Fibroblast of lung (primary cell): ENCODE measurements at places on chromosomes 4 and X. TPM values are rescaled to one million over a fixed set of nuclear protein-coding genes. Genes with fewer than 3 reads are reported as not detected.

DNA sequence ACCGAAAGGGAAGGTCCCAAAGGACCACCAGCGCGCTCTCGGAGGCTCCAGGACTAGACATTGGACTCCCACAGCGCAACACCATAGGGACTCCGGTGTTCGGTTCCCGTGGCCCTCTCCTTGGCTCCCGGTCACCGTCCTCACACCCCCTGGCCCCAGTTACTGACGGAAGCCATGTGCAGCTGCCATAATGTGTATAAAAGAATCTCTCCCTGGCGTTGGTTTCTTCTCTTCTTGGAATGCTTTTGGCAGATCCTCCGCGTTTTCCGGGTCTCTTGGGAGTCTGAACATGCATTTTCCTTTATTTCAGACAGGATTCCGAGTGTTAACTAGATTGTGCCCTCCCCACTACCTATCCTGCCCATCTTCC is 69.8 kb downstream of the FBXO8 start:
- DNase-seq, result no peak
- no peaks in the 10 kb centered on the region for H3K4me1 ChIP-seq
- no peak overlapping the region for H3K4me3 ChIP-seq
- H3K36me3 ChIP-seq, result no peaks in the 10 kb centered on the region
- peaks cover 48% of the 10 kb centered on the region for H3K27me3 ChIP-seq
- no peak overlapping the region for H3K27ac ChIP-seq

GRCh38 chrX:136170139-136170800 is 22.9 kb downstream of the FHL1 start:
- no peaks in the 10 kb centered on the region for H3K27me3 ChIP-seq
- peak overlapping the region; percentile 87 for H3K27ac ChIP-seq
- H3K36me3 ChIP-seq, result no peaks in the 10 kb centered on the region
- peaks cover 31% of the 10 kb centered on the region for H3K4me1 ChIP-seq

DNA sequence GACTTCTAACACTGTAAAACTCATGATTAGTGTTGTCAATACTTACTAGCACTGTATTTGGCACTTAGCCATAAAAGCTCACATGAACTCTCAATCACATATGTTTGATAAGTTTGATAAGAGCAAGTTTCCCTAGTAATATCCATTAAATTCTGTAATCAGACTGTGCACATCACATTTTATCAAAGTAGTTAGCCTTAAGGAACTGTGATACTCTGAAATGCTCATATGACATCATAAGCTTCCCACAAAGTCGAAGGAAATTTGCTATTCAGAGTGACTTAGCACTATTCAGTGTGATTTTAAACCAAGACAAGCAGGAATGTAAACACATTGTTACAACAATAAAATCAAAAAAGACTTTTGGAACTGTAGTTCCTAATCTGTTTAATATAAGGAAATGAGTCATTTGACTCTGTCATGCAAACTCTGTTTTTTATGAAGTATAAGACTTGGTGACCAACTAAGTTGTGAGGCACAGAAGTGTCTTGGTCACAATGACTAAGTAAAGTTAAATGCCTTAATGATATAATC is 6.7 kb downstream of the SLC7A11 start:
- peak; percentile 92 for DNase-seq
- H3K27me3 ChIP-seq, result no peaks in the 10 kb centered on the region
- H3K4me1 ChIP-seq, result peaks cover 3% of the 10 kb centered on the region
- H3K27ac ChIP-seq, result peak overlapping the region; percentile 90
- H3K4me3 ChIP-seq, result no peak overlapping the region
- H3K36me3 ChIP-seq, result no peaks in the 10 kb centered on the region

DNA sequence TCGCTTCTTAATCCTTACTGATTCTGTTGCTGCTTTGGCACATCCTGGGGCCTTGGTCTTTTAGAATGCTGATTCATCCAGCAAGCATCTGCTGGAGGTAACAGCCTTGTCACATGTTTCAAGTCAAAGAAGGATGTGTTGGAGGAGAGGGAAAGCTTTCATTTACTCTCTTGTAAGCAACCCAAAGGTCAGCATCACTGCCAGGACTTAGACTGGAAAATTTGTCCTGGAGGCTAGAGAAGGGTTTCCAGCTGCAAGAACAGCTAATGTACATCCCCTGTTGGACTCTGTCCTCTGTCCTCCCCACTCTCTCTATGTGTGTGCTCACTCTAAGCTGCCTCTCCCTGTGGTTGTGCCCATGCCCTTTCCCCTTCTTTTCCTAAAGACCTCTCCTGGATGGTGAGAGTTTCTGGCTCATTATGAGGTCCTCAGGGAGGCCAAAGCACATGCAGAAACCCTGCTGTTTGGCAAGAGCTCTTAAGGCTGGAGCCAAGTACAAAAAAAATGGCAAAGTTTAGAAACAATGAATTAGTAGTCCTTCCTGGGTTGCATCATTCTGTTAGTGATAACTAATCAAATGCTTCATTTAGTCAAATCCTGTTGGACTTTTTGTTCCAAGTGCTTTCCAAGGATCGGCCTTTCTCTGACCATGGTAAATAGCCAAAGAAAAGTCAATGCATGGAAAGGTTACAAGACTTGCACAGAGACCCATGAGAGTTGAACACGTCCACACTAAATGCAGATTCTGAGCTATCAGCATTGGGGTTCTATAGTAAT is 13.4 kb upstream of the SRPX start:
- peaks cover 8% of the 10 kb centered on the region for H3K4me1 ChIP-seq
- no peaks in the 10 kb centered on the region for H3K36me3 ChIP-seq
- peak overlapping the region; percentile 65 for H3K27ac ChIP-seq
- H3K4me3 ChIP-seq, result no peak overlapping the region
- no peaks in the 10 kb centered on the region for H3K27me3 ChIP-seq
- peak; percentile 98 for DNase-seq

DNA sequence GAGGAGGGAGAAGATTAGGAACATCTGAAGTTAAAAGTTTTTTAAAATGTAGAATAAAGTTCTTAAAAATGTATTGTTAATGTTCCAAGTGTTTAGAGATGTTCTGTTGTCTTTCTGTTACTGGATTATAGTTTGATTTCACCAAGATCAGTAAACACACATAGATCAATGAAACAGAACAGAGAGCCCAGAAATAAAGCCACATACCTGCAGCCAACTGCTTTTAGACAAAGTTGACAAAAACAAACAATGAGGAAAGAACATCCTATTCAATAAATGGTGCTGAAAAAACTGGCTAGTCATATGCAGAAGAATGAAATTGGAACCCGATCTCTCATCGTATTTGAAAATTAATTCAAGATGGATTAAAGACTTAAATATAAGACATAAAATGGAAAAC is 966.3 kb upstream of the POU3F4 start:
- H3K4me3 ChIP-seq, result no peak overlapping the region
- H3K36me3 ChIP-seq, result no peaks in the 10 kb centered on the region
- H3K4me1 ChIP-seq, result no peaks in the 10 kb centered on the region
- DNase-seq, result no peak
- H3K27ac ChIP-seq, result no peak overlapping the region

- H3K4me3 ChIP-seq, result no peak overlapping the region
- no peaks in the 10 kb centered on the region for H3K27me3 ChIP-seq
- H3K27ac ChIP-seq, result no peak overlapping the region
- H3K36me3 ChIP-seq, result no peaks in the 10 kb centered on the region
- peak; percentile 1 for DNase-seq
- no peaks in the 10 kb centered on the region for H3K4me1 ChIP-seq
These were observed 198.2 kb upstream of the CXorf66 start for GRCh38 chrX:140163371-140164159.

DNA sequence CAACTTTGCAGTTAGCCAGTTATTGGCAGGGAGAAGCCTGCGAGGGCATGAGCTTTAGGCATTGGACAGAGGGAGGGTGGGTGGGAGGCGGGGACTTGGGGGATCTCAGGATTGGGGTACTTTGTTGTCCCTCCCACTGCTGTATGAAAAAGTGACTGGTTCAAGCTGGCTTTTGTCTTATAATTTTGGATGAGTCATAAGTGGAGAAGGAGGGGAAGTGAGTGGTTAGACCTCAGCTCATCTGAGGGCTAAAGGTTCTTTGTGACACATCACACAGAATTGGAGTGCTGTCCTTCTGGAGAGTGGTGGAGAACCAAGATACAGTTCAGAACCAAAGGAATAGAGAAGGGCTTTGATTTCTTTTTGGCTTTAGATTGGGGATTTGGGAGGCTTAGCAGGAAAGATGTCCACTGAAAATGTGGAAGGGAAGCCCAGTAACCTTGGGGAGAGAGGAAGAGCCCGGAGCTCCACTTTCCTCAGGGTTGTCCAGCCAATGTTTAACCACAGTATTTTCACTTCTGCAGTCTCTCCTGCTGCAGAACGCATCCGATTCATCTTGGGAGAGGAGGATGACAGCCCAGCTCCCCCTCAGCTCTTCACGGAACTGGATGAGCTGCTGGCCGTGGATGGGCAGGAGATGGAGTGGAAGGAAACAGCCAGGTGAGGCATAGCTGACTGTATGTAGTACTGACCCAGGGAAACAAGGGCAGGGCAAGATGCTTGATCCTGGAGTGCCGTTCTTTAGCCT is at the start of gene SLC4A4:
Gene SLC4A4 (plus strand): TSS at position 175 of the 748 bp plus-strand sequence.
- H3K4me3 ChIP-seq, result no peak within 1 kb of the TSS
- no peaks in the 10 kb centered on the region for H3K27me3 ChIP-seq
- H3K36me3 ChIP-seq, result no peaks in the 10 kb centered on the region
- DNase-seq, result peak; percentile 54

GRCh38 chr4:95023110-95023509 is 265.4 kb downstream of the BMPR1B start:
- no peak overlapping the region for H3K27ac ChIP-seq
- H3K36me3 ChIP-seq, result no peaks in the 10 kb centered on the region
- H3K27me3 ChIP-seq, result no peaks in the 10 kb centered on the region
- DNase-seq, result peak; percentile 71

GRCh38 chr4:59973492-59973891 is 1226.6 kb upstream of the ADGRL3 start:
- no peak overlapping the region for H3K4me3 ChIP-seq
- no peak overlapping the region for H3K27ac ChIP-seq
- H3K4me1 ChIP-seq, result no peaks in the 10 kb centered on the region
- DNase-seq, result no peak
- H3K27me3 ChIP-seq, result no peaks in the 10 kb centered on the region

DNA sequence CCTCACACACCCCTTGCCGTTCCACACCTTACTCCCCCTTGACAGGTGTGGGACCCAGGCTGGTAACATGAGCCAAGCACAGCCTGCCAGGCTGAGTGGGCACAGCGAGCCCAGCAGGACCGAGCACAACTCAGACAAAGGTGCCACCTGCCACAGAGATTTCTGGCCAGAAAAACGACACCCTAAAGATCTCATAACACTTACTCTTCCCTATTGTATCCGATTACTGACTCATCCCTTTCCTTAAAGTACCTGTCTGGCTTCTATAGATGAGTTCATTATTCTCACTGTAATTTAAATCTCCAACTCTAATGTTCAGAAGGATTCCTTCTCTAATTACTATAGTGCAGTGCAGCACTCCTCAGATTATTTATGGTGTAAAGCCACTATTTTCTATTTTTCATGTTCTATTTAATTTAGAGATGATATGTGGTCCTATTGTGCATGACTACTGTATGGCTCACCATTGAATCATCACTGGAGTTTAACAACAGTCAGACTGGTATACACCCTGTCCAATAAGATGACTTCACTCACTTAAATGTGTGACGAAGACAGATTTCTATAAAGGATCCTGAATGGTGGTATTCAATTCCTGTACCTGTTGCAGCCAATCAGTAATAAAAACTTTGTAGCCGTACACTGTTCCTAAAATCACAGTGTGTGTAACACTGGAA is 7.6 kb upstream of the SYTL5 start:
- no peaks in the 10 kb centered on the region for H3K36me3 ChIP-seq
- H3K27ac ChIP-seq, result no peak overlapping the region
- no peak overlapping the region for H3K4me3 ChIP-seq
- H3K27me3 ChIP-seq, result no peaks in the 10 kb centered on the region
- peak; percentile 50 for DNase-seq

DNA sequence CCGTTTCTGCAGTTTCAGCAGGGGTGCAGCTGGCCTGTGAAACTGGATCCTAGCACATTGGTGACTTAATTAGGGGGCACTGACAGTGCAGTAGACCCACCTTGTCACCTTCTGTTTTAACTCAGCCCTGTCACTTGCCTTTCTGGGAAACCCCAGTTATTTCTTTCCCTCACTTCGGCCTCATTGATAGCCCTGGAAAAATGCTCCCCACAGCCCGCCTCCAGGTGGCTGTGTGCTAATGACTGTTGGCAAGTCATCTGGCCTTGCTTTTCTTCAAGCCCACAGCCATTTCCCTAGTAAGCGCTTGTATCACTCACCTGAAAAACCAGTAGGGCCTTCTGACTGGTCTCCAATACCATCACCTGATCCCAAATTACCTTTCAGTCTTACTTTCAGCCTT is 3.3 kb downstream of the CXCR3 start:
- no peak overlapping the region for H3K27ac ChIP-seq
- no peak for DNase-seq
- no peaks in the 10 kb centered on the region for H3K36me3 ChIP-seq
- no peaks in the 10 kb centered on the region for H3K4me1 ChIP-seq
- H3K27me3 ChIP-seq, result no peaks in the 10 kb centered on the region

- no peak overlapping the region for H3K4me3 ChIP-seq
- H3K36me3 ChIP-seq, result no peaks in the 10 kb centered on the region
- H3K4me1 ChIP-seq, result no peaks in the 10 kb centered on the region
- H3K27ac ChIP-seq, result no peak overlapping the region
- H3K27me3 ChIP-seq, result no peaks in the 10 kb centered on the region
These were observed 136.4 kb downstream of the MAPK10 start for GRCh38 chr4:86223472-86223871.

DNA sequence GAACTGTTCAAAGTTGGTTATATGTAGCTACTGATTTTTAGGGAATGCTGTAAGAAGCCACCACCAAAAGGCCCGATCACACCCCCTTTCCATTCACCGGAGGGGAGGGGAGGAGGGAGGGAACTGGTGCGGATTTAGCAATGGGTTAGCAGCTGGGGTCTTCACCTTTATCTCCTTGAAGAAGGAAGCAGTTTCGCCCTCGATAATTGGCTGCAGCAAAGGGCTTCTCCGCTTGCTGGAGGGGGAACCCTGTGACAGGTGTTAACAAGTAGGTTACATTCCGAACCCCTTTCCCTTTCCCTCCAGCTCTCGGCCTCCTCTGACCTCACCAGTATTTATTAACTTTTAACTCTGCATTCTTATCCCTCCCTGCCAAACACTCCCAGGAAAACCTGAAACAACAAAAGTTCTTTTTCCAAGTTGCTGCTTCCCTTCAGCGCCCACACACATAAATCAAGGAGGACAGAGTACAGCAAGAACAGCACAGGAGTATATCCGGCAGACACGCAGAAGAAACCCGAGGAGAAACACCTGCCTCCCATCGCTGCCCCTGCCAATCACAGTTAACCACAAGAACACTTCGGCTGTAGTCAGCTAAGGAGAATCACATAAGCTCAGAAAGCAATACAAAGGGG is 39.8 kb upstream of the NAP1L5 start:
- no peak overlapping the region for H3K4me3 ChIP-seq
- H3K27ac ChIP-seq, result no peak overlapping the region
- no peak for DNase-seq
- no peaks in the 10 kb centered on the region for H3K27me3 ChIP-seq
- H3K36me3 ChIP-seq, result peaks cover 3% of the 10 kb centered on the region

DNA sequence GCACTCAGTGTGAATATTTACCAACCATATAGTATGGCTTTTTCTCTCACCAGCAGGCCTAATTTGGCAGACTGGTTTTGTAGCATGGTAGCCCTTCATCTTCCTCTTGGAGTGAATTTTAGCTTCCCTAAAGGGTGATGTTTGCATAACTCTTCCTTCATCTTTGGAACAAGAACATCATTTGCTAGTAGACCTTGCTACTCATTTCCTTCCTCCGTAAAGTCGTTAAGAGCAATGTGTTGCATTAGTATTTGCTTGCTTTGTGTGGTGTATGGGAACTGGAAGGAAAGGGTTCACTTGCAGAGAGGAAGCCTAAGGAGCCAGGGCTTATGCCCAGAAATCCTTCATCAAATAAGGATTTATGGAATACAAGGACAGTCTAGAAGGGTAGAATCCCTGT is 50.2 kb upstream of the PGRMC2 start:
- no peak overlapping the region for H3K27ac ChIP-seq
- no peak overlapping the region for H3K4me3 ChIP-seq
- no peaks in the 10 kb centered on the region for H3K27me3 ChIP-seq
- H3K36me3 ChIP-seq, result no peaks in the 10 kb centered on the region

The EDNRA gene
- 0.77 and 2.0 TPM in 2 replicates for total RNA-seq

The ITM2A gene
- under 0.01 and 0.17 TPM in 2 replicates for total RNA-seq

The GPR143 gene
- under 0.01 TPM in 1 of 2 replicates, not detected in the other for total RNA-seq
